ENCODE measurements at places on chromosomes 2 and 18. TPM values are rescaled to one million over a fixed set of nuclear protein-coding genes. Genes with fewer than 3 reads are reported as not detected.

Gene LIMS3
- total RNA-seq = 3.1 TPM

DNA sequence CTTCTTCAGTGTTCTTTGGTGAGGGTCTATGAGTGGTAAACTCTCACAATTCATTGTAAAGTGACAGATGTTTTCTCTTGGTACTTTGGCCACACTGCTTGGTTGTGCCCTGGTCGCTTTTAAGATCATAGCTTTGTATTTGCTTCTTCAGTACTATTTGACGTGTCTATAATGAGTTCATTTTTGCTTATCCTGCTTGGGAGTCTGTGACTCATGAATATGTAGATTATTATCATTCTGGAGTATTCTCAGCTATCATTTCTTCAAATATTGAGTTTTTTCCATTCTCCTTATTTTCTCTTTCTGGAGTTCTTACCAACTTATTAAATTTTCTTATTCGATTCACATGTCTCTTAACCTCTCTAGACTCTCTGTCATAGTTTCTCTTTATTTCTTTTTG, 73.0 kb upstream of the HS6ST1 start:
- no peak for DNase-seq

Gene CYRIA
- total RNA-seq = 4.5 TPM

- DNase-seq = no peak
Measured at GRCh38 chr18:10157706-10158105, 243.9 kb downstream of the VAPA start.

GRCh38 chr18:65017372-65017760, 733.4 kb upstream of the CDH7 start:
- no peak for DNase-seq

Gene EVA1A
- total RNA-seq = 11.5 TPM

- no peak for DNase-seq
Measured at GRCh38 chr2:233234264-233234663, 17.2 kb upstream of the ATG16L1 start.

DNA sequence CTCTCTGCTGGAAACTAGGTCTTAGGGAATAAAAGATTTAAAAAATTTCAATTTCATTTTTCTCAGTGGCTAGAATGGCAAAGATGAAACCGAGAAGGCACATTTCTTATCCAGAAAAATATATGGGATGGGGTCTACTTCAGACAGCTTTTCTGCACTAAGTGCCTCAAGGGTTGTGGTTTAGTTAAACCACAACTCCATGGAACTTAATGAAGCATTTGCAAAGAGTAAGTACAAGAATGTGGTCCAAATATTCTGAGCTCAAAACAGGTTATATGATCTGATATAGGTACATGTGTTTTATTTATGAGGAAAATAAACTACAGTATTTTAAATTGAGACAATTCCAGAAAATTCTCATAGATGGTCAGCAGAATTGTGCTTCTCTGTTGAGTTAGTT, 101.8 kb upstream of the FZD5 start:
- DNase-seq = no peak

- no peak for DNase-seq
Measured at GRCh38 chr2:121336528-121337294, 51.7 kb upstream of the TFCP2L1 start.

- DNase-seq = no peak
Measured at GRCh38 chr2:20382965-20383810, 32.5 kb upstream of the PUM2 start.

Gene MOGAT1
- not detected for total RNA-seq

DNA sequence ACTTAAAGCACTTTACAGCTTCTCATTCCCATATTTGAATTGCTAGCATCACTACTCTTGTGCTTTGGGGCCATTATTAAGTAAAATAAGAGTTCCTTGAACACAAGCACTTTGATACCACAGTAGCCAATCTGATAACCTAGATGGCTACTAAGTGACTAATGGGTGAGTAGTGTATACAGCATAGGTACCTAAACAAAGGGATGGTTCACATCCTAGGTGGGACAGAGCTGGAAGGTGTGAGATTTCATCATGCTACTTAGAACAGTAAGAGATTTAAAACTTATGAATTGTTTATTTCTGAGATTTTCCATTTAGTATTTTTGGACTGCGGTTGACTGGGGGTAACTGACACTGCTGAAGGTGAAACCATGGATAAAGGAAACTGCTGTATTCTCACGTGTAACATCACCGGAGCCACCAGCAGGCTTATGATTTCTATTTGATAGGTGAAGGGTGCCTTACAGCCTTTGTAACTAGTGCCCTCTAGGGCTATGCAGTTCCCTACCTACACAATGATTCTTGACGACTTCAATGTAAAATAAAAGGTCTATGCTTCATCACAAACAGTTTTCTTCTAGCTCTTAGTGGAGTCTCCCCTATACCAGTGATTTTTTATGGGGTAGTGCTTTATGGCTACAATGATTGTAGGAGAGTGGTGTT, 22.1 kb upstream of the CRIM1 start:
- no peak for DNase-seq

DNA sequence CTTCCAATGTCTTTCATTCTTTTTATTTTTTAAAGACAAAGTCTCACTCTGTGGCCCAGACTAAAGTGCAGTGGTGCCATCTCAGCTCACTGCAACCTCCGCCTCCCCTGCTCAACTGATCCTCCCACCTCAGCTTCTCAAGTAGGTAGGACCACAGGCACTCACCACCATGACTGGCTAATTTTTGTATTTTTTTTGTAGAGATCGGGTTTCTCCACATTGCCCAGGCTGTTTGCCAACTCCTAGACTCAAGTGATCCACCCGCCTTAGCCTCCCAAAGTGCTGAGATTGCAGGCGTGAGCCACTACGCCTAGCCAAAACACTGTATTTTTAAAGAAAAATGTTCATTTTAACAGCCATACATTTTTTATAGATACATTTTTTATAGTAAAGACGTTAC, 12.7 kb downstream of the GCKR start:
- DNase-seq = no peak

DNA sequence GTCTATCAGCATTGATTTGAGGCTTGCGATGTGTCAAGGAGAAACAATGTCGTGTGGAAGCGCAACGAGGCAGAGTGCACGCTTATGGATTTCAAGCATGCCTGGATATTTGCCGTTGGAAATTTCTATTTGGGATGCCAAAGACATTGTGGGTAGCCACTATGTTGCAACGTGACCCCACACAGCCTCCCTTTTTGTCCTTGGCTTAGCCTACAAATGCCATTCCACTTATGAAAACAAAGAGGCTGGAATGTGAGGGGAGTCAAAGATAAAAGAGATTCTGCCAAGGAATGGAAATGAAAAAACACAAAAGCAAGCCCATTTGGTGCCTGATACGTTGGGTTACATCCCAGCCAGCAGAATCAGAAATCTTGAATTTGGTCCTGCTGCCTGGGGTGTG, 721.2 kb downstream of the GALR1 start:
- DNase-seq = no peak

Gene CTAGE1
- total RNA-seq = 0.07 TPM

GRCh38 chr2:48534781-48535180, 4.8 kb downstream of the STON1 start:
- DNase-seq = no peak

DNA sequence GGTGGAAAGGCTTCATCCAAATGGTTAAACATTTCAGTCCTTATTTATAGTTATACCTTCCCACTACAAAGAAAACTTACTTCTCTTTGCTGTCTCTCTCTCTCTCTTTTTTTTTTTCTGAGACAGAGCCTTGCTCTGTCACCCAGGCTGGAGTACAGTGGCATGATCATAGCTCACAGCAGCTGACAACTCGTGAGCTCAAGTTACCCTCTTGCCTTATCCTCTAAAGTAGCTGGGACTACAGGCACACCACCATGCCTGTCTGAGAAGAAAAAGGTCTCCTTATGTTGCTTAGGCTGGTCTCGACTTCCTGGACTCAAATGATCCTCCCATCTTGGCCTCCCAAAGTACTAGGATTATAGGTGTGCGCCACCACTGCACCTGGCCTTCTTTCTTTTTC, 32.3 kb upstream of the OLA1 start:
- DNase-seq = no peak

DNA sequence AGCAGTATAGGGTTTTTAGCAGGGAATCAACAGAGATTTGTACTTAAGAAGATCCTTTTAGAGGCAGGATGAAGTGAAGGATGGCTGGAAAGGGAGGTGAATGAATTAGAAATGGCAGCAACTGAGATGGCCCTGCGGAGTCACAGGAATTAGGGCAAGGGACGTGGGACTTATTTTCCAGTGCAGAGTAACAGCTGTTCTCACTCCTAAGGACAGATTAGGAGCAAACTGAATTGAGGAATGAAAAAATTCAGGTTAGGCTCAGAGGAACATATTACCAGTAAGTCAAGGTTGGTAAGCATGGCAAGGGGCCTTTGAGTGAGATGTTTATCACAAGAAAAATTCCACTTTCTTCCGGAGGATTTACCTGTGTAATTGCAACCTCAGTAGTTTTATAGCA, 34.4 kb downstream of the COL4A3 start:
- DNase-seq = no peak

Gene CAPN10
- 58.6 TPM for total RNA-seq

Gene SLC4A3
- 25.7 TPM for total RNA-seq

- no peak for DNase-seq
Measured at GRCh38 chr2:163734881-163735684, 725 bp downstream of the FIGN start.

DNA sequence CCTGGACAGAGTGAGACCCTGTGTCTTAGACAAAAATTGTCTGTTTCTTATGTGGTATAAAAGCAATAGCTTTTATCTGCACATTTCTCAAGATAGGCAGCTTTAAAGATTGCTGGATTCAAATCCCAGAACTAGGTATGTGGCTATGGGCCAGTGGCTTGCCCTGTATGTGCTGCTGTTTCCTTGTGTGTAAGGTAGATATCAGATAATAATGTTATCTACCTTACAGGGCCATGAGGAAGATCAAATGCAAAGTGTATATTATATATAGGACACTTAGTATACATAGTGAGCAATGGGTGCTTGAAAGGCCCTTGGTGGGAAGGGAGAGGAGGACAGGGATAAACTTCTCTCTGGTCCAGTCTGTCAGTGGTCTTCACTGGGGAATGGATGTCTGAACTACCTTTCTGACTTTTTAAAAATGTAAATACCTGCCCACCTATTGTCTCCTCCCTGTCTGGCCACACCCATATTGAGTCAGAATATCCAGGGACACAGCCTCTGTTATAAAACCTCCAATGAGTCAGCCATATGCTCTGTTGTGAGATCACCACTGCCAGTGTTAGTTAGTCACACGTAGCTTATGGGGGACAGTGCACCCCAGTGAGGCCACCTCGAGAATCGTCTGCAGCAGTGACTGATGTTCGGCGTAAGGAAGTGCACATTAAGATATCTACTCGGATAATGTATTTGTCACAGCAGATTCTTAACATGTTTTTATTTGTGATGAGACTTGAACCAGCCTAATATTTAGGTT, 383.4 kb downstream of the PTPRM start:
- no peak for DNase-seq

DNA sequence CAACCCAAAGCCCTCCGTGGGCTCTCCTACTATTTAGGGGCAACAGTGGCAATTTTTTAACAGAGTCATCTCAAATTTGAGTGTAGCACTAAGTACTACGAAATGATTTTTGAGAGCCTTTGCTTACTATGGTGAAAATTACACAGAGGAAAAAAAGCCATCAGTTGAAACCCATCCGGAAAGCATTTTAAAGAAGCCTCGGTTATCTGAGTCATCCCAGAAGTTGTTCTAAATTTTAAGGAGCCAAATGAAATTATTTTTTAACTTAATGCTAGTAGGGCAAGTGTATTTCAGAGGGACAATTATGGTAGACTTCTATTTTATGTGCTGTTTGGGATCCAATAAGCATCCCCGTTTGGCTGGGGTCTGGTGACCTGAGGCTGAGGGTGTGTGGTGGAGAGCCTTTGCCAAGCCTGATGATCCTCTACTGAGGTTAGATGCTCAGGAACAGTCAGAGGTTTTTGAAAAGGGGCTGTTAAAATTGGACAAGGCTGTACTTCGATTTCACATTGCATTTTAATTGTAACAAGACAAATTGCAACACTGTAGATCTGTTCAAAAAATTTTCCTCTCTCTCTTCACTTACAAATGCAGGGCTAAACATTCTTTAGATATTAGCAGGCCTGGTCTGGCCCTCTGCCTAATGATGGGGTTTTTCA, 47.0 kb downstream of the RAPGEF4 start:
- no peak for DNase-seq

DNA sequence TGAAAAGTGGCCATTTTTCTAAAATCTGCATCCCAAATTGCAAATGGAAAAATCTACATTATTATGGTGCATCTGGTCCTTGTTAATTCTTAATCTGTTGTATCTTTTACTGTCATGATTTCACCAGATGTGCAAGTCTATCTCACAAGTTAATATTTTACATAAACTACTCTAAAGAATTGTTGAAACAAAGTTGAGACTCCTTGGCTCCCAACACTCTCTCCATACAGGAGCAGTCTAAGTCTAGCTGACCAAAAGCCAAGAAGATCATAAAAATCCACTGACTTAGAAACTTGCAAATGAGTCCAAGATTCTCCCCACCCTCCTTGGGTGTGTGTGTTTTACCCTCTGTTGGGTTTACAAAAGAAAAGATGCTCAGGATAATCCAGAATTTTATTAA, 85.1 kb downstream of the NCKAP5 start:
- DNase-seq = no peak

Gene IL18RAP
- total RNA-seq = not detected

Gene ACKR3
- 78.7 TPM for total RNA-seq

DNA sequence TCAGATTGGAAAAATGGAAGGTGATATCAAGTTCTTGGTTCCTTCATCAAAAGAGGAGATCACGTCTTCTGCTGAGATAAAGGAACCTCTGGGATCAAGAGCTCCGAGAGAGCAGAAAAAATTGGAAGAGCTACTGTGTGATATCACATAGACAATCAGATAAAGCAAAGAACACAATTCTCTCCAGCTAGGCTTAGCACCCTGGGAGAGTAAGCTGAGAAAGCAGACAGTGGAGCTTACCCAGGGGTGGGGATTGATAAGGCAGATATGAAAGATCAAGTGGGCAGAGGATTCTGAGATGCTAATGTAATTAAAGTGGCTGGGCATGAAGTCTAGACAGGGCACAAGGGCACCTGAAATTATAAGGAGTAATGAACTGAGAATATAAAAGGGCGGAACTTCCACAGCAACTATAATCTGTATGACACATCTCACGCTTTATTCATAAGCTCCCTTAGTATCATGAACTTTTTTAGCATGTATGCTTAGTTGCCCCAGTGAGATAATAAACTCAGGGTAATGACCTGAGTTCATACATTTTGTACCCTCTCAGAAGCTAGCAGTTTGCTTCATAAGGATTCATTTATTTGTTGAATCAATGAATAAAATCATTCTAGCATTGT, 65.8 kb downstream of the FAM161A start:
- DNase-seq = no peak

Gene SCYGR2
- not detected for total RNA-seq

- no peak for DNase-seq
Measured at GRCh38 chr18:63427558-63427957, 5.3 kb upstream of the VPS4B start.

- no peak for DNase-seq
Measured at GRCh38 chr2:237682856-237683670, 55.7 kb downstream of the LRRFIP1 start.

- DNase-seq = no peak
Measured at GRCh38 chr2:99439971-99440505, 49.8 kb downstream of the REV1 start.

All from mesothelial cell of epicardium (in vitro differentiated cells).